ENCODE measurements at places on chromosomes 1 and 21.

DNA sequence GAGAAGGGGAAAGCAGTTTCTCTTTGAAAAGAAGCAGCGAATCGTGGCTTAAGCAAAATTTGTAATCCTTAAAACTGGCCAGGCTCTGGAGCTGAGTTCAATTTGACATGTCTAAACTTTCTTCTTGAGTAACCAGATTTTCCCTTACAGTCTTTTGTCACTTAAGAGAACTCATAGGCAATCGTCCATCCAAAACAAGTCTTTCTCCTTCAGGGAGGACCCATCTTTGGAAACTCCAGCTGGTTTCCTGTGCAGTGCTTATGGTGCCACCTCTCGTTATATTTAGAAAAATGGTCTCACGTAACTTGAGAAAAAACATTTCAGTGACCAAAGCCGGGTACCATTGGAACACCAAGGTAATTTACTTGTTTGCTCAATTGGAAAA, 1.8 kb upstream of the PTTG1IP start:
- DNase-seq: no peak

DNA sequence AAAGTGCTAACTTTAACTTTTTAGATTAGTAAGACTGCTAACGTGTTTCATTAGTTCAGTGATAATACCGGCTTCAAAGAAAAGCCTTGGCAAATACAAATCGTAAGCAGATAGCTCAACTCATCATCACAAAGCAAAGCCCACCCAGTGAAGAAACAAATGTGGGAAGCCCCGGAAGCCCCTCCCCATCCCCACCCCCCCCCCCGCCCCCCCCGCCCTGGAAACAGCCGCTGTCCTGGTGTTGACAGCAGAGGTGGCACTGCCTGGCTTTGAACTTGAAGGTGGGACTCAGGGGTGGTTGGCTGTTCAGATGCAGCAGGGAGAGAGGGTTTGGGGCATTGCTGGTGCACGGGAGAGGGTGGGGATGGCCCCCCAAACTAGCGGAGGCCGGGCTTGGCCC, 14.1 kb downstream of the PDXK start:
- DNase-seq: no peak

- DNase-seq: no peak
These were observed 35.0 kb downstream of the MYSM1 start for GRCh38 chr1:58664881-58665280.

- no peak for DNase-seq
These were observed 56.8 kb downstream of the USP1 start for GRCh38 chr1:62493656-62494055.

- DNase-seq: no peak
These were observed 371.7 kb downstream of the PTPRC start for GRCh38 chr1:199010492-199010891.

Measured in NCI-H1436 treated with DMSO at 0.1 percent for 48 hours (cell line).